Activated CD4-positive, alpha-beta T cell treated with anti-CD3 and anti-CD28 coated beads, Interleukin-2, Interleukin-4, amounts not matched to agents 100 ng/mL and 50 ng/mL, durations not matched to agents 16 hours and 8 hours (primary cell): ENCODE measurements at places on chromosomes 1 and 21.
A peak's percentile ranks its signal among the peaks of the same experiment; 100 is the strongest.

GRCh38 chr1:172108161-172108893, 267.0 kb downstream of the DNM3 start:
- DNase-seq = no peak

GRCh38 chr1:160261556-160261892, 825 bp downstream of the DCAF8 start:
- DNase-seq = peak; percentile 80

GRCh38 chr1:34131396-34132160, 33.5 kb downstream of the CSMD2 start:
- no peak for DNase-seq

DNA sequence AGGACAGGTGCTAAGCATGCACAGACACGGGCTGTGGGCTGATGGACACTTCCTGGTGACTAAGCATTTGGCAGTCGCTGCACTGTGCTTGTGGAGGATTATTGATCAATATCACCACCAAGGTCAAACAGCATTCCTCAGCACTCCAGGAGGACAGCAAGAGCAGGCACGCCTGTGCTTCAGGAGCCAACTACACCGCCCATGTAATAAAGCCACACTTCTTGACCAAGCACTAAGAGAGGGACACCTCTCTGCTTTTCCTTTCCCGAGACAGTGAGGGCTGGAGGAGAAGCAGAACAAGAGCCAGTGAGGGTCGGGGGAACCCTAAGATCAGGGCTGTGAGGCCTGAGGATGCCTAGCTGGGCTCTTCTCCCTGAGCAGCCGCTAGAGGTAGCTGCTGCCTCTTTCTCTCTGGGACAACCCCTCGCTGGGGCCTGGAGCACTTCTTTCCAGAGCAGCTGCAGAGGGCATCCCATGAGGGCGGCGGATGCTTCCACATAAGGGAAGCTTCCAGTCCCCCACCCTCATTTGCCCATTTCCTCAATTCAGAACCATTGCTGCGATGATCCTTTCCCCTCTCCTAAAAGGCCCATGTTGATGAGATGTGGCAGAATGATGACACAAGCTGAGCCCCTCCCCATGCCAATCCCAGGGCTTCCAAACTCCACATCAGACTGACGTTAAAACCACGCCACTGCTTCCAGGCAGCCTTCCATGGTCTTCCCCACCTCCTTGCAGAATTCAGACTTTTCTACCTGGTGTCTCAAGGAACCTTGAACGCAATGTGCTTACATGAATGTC, 19.1 kb downstream of the RAB7B start:
- peak; percentile 35 for DNase-seq

- DNase-seq = peak; percentile 42
These were observed 13.9 kb downstream of the KCNK1 start for GRCh38 chr1:233627823-233628222.

DNA sequence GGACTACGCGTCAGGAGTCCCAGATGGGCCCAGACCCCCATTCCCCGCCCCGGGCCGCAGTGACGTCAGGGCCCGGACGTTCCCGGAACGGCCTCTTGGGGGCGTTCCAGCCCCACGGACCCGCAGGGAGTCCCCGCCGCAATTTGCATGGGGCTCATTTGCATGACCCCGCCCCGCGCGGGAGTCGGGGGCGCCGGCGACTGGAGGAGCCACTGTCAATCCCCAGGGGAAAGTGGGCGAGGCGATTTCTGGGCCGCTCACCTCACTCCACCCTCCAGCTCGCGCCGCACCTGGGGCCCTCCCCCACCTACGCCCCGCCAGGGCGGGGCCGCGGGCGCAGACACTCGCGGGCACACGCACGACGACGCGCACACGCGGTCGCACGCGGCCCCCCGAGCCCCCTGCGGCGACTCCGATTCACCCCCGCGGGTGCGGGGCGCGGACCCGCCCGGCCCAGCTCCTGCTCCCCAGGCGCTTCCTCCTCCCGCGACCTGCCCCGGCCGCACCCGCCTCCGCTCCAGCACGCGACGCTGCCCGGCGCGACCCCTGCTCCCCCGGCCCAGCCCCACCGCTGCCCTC, 13.2 kb downstream of the AGRN start:
- peak; percentile 88 for DNase-seq

- no peak for DNase-seq
These were observed 171.1 kb downstream of the DAB1 start for GRCh38 chr1:57252597-57253294.

DNA sequence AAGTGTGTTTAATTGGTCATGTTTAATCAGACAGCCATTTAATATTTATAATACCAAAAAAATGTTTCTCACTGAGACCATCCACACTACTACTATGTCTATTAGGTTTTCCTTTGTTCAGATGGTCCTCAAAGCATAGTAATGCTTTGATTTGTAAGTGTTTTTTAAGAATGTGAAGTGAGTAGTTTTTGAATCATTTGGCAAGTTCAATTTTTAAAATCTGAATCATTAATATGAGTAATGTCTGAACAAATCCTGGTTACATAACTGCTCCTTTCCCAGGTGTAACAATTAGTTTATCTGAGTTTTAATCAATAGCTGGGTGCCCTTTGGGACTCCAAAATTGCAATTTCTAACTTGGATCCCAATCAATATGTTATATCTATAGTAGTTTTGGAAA, 23.5 kb upstream of the RPL5 start:
- DNase-seq = no peak

- no peak for DNase-seq
These were observed 180.0 kb upstream of the DUSP10 start for GRCh38 chr1:221921936-221922335.

- no peak for DNase-seq
These were observed 25.5 kb downstream of the CD58 start for GRCh38 chr1:116545359-116545705.
